ENCODE measurements at places on chromosomes 7 and 10.

GRCh38 chr7:116097365-116098009, 66.9 kb upstream of the TFEC start:
- no peak for DNase-seq

DNA sequence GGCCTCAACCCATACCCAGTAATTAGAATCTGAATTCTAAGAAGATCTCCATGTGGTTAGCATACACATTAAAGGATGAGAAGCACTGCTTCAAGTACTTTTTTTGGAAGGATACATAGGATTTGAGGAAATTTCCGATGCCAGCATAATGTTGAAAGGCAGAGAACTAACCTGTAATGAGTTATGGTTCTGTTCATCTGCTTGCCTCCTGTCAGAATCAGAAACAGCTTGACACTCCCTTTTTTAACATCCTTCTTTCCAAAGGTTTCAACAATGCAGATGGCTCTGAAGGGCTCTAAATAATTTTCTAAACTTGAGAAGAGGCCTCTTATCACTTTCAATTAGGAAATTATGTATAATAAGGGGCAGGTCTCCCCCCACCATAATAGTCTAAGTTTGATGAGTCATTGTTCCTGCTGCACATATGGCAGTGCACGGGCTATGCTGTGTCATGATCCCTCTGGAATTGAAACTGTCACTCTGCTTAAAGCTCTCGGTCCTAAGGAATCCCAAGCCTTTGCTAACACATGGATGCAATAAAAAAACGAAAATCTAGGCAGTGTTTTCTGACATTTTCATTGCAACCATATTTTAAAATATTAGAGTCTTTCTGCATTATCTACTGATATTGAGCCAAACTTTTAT, 291.2 kb upstream of the FZD1 start:
- DNase-seq = no peak

DNA sequence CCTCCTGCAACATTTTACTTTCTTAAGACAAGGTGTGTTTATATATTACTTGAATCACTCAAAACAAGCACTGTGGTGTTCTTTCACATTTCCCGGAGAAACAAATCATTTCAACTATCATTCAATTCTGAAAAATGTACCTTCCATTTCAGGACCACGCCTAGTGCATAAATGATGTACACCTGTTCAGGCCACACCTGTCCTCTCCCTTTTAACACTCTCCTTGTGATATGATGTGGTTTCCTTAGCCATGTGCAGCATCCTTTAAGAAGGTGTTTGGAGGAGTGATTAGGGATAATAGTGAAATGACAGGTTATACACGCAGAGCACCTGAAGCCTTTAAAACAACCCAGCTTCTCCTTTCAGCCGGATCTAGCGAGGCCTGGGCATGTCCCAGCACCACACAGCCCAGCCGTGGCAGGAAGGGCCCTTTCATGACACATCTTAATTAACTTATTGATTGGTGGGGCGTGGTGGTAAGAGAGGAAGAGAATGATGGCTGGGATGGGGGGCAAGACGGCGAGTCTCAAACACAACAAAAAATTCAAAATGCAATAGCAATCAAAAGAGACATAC, 26.9 kb downstream of the ABLIM1 start:
- DNase-seq = no peak

GRCh38 chr7:28207486-28208158, 27.0 kb upstream of the JAZF1 start:
- no peak for DNase-seq

All from D721Med (cell line).